Stimulated activated CD8-positive, alpha-beta memory T cell treated with anti-CD3 and anti-CD28 coated beads, Interleukin-12 subunit alpha, Interleukin-12 subunit beta, amount 100 ng/mL, for 1 hour (primary cell): ENCODE measurements at places on chromosomes 5 and 9.

- DNase-seq = no peak
These were observed 21.7 kb upstream of the FAT2 start for GRCh38 chr5:151612689-151613427.

DNA sequence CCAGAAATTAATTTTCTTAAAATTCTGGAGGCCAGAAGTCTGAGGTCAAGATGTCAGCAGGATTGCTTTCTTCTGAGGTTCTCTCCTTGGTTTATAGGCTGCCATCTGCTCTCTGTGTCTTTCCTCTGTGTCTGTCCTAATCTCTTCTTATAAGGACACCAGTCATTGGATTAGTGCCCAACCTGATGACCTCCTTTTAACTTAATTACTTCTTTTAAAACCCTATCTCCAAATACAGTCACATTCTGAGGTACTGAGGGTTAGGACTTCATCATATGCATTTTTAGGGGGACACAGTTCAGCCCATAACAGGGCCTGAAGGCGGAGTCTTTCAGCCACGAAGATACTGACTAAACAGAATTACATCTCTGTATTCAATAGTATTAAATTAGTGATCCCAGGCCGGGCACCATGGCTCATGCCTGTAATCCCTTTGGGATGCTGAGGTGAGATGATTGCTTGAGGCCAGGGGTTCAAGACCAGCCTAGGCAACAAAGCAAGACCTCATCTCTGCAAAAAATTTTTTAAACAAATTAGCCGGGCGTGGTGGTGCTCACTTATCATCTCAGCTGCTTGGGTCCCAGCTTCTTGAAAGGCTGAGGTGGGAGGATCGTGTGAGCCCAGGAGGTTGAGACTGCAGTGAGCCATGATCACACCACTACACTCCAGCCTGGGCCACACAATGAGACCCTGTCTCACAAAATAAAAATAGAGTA, 5.9 kb upstream of the RPS6 start:
- no peak for DNase-seq

DNA sequence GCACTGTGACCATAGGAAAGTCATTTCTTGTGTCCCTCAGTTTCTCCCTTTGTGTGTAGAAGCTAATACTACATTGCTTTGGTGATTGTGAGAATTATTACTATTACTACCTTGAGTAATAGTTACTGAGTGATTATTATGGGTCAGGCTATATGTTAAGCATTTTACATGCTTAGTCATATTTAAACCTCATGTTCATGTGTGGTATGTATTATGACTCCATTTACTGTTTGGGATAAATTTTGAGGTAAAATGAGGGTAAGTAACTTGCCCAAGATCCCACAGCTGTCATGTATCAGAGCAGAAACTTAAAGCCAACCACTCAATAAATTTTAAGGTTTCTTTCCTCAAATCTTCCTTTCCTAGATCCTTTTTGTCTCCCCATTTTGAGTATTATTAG, 28.3 kb downstream of the SLF1 start:
- DNase-seq = no peak

GRCh38 chr5:7869474-7870136, 657 bp downstream of the MTRR start:
- DNase-seq = no peak

GRCh38 chr9:16414451-16414850, 456.0 kb downstream of the BNC2 start:
- DNase-seq = no peak

GRCh38 chr9:76137931-76138330, 247.5 kb downstream of the PCSK5 start:
- no peak for DNase-seq

- DNase-seq = no peak
These were observed 47.0 kb downstream of the IQGAP2 start for GRCh38 chr5:76450054-76450453.

- DNase-seq = no peak
These were observed 548.1 kb upstream of the C9orf72 start for GRCh38 chr9:28121366-28121765.

GRCh38 chr9:101465326-101465915, 29.8 kb upstream of the ALDOB start:
- DNase-seq = no peak

- no peak for DNase-seq
These were observed 27.8 kb downstream of the ADRA1B start for GRCh38 chr5:159944056-159944600.

DNA sequence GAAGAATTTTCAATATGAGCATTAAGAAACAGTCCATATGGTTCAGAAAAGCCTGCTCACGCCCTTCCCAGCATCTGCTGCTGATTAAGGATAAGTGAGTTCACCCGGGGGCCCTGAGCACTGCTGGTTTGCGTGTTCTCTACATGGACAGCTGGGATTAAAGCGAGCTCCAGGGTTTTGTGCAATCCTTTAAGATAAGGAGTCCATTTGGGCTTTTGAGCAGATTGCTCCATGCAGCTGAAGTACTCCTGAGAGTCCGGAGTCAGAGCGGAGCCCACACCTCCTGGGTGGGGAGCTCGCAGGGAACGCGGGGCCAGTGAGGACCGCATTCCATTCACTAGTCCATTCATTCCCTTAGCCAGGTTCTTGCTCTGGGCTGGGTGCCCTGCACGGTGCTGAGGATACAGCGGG, 149.3 kb upstream of the COL5A1 start:
- DNase-seq = no peak

GRCh38 chr9:34642679-34643078, 3.8 kb upstream of the GALT start:
- no peak for DNase-seq

DNA sequence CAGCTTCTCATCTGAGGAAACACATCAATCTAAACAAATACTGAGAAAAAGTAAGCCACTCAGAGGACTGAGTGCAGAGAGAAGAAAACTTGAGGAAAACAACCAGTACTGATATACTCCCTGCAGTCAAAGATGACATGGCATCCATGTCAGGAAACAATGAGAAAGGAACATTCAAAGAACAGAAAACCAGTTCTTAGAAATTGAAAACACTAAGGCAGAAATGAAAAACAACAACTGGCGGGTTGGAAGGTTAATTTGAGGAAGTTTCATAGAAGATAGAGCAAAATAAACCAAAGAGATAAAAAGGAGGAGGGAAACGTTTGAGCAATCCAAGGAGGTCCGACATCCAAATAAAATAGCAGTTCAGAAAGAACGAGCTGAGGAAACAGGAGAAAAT, 475.2 kb downstream of the HINT1 start:
- DNase-seq = no peak

DNA sequence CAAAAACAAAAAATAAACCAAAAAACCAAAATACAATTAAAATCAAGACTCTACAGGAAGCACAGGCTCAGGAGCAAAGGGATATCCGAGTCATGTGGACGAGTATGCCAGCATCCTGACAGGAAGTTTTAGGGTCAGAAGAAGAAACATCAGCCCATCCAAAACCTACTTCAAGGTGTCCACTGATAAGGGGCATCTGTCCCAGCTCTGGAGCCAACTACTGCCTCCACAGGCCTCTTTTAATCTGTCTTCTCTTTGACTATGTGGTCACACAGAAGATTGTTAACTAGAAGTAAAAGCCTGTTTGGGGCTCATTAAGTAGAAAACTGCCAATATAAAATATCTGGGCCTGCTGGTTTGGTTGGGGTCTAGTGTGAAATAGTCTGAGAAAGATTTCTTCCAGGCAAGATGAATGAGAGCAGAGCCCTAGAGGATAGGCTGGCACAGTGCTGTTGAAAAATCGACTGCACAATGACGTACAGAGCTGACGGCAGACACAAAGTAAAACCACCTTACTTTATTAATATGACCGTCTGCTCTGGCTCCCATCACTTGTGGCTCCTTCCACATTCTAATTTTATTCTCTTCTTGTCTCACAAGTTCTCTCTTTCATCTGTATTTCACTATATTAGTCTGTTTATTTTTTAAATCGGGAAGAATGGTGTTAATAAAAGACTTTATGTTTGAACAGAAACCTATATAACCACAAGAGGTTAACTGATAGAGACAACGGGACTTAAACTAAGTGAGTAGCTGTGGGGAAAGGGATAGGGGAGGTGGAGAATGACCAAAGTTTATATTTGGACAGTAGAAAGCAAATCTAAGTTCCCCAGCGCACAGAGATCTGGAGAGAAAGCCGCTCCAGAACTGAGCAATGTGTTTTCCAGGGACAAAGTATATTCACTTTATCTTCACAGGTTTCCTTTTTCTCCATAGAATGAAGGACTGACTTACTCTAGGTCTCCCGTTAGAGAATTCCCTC, 22.9 kb upstream of the MSH3 start:
- DNase-seq = no peak

DNA sequence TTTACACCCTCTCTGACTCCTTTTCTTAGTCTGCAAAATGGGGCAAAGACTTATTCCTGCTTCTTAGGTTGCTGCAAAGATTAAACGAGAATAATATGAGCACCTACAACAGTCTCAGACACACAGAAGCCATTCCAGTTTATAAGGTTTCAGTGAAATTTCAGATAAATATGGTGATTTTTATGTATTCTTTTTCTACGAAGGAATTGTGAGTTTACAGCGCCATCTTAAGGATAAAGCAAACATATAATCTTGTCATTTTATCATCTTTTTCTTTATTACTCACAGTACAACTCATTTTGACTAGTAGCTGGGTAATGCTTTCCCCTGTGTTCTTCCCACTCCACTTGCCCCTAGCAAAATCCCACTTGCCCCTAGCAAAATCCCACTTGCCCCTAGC, 29.2 kb upstream of the SMC5 start:
- no peak for DNase-seq

DNA sequence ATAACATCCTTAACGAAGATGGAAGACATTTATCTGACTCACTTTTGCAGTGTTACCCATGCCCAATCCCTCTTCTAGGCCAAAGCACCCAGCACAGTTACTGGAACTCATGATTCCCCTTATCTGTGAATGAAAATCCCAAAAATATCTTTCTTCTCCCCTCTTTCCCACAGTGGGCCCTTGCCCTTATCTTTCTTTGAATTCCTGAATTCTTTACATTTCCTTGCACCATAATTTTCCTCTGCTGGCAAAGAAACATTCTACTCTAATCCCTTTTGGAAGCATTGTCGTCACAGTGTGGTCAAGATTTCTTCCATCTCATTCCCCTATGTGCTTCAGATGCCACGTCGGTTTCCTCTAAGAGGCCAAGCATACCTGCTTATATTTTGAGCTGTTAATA, 135.9 kb upstream of the LIFR start:
- no peak for DNase-seq

DNA sequence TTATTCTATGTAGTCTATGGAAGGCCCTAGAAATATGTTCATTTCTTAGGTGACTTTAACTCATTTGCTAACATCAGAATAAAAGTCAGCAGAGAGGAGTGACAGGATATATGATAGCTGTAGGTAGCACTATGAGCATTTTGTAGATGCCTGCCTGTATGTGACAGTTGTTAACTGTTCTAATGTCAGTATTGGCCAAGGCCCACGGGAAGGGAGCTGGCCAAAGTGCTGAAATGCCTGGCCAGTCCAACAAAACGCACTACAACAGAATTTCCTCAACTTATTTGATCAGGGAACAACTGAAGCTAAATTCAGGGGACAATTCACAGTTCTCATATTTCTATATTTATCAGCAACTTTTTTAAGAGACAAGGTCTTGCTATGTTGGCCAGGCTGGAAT, 20.8 kb downstream of the SV2C start:
- no peak for DNase-seq

GRCh38 chr5:138353560-138354080, 1.1 kb downstream of the KDM3B start:
- DNase-seq = no peak

- no peak for DNase-seq
These were observed 81.2 kb downstream of the ZNF618 start for GRCh38 chr9:113957351-113957750.

DNA sequence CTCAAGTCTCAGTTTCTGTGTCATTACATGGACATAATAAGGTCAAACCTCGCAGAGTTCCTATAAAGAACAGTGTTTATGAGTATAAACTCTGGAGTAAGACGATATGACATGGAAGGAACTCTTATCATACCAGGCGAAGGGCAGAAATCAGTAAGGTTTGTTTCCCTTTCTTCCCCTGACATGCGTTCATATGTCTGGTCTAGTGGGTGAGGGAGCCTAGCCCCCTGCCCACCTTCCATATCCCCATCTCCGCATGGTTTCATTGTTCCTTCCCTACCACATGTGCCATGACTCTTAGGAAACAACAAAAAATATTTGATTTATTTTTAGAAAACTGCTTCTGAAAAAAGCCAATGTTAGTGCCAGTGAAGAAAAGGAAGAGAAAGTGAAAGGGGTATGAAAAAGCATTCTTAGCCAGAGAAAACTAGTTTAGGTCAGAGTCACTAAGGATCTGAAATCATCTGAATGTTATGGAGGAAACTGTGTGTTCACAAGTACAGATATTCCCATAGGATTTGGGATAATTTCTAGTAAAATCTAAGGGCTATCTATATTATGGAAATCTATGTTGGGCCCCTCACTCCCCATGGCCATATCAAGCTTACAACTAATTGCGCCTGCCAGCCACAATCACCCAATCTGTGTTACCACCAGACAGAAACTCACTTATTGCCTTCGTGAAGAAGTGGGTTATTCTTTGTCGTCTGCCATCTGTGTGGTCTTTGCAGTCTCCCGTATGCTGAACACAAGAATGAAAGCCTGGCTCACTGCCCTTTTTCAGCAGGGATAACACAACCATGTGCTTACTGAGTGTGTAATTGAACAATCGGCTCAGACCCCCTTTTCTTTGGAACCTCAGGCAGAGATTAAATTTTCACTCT, 19.9 kb upstream of the HMHB1 start:
- DNase-seq = no peak

GRCh38 chr5:116237917-116238500, 153.2 kb downstream of the COMMD10 start:
- no peak for DNase-seq

DNA sequence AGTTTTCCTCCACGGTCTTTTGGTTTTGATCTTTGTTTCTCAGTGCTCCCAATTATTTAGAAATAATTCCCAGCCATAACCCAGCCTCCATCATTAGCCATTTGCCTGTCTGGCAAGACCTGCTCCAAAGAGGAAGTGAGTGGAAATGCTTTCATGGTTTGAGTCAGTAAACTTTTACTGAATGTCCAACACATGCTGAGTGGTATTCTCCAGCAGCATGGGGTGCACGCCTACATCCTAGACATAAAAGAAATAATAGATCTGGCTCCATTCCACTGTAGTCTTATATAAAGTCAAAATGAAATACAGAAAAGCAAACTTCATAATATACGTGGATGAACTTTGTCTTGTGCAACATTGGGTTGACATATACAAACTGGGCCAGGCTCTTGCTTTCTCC, 757.2 kb downstream of the TLE1 start:
- no peak for DNase-seq

- DNase-seq = no peak
These were observed at the start of gene ANXA1 for GRCh38 chr9:73151653-73152542. Gene ANXA1, plus strand, starts transcription at chr9:73151865. Its CDS starts 6,671 bp downstream, at chr9:73158536.

DNA sequence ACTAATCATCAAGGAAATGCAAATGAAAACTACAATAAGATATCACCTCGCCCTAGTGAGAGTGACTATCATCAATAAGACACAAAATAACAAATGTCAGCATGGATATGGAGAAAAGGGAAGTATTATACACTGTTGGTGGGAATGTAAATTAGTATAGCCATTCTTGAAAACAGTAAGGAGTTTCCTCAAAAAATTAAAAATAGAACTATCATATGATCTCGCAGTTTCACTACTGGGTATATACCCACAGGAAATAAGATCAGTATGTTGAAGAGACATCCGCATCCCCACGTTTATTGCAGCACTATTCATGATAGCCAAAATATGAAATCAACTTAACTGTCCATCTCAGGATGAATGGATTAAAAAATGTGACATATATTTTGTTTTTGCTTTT, 31.6 kb upstream of the STK32A start:
- DNase-seq = no peak
